Activated T-helper 2 cell treated with anti-CD3 and anti-CD28 coated beads, Interferon-gamma antibody, Interleukin-2, Interleukin-4, amounts not matched to agents 10 μg/mL and 5 μg/mL and 100 μg/mL, durations not matched to agents 14 hours and 24 hours and 36 hours (primary cell): ENCODE measurements at places on chromosomes 1 and 21. TPM values are rescaled to one million over a fixed set of nuclear protein-coding genes. Genes with fewer than 3 reads are reported as not detected.

DNA sequence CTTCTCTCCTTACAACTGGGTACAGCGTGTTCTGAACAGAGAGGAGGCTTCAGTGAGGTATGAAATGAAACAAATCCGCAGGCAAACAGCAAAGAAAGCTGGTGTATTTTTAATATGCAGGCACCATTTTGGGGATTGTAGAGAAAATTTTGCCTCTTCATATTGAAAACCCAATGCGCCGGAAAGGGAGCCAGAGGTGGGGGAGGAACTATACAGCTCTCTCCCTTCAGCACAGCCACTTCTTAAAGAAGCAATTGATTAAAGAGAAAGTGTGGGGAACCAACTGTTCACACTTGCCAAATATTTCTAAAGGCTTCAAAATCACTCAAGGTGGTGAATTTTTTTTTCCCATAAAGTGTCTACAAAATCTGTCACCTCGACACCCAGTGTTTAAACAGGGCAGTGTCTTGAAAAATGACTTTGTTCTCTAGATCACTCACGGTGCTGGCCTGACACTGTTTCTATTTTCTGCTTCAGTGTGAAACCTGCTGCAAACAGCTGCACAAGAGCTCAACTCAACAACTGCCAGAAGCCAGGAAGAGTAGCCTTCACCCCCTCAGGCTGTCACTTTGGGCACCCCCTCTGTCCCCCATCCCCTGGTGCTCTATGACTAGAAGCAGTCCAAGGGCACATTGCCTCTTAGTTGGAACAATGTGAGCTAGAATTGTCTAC is 123.8 kb upstream of the CTTNBP2NL start:
- DNase-seq, result no peak

- DNase-seq, result no peak
Observed at GRCh38 chr1:231691618-231692259, 65.1 kb downstream of the DISC1 start.

GRCh38 chr1:81590171-81590570 is 210.6 kb upstream of the ADGRL2 start:
- no peak for DNase-seq

- no peak for DNase-seq
Observed at GRCh38 chr1:54882519-54882918, 4.5 kb downstream of the DHCR24 start.

DNA sequence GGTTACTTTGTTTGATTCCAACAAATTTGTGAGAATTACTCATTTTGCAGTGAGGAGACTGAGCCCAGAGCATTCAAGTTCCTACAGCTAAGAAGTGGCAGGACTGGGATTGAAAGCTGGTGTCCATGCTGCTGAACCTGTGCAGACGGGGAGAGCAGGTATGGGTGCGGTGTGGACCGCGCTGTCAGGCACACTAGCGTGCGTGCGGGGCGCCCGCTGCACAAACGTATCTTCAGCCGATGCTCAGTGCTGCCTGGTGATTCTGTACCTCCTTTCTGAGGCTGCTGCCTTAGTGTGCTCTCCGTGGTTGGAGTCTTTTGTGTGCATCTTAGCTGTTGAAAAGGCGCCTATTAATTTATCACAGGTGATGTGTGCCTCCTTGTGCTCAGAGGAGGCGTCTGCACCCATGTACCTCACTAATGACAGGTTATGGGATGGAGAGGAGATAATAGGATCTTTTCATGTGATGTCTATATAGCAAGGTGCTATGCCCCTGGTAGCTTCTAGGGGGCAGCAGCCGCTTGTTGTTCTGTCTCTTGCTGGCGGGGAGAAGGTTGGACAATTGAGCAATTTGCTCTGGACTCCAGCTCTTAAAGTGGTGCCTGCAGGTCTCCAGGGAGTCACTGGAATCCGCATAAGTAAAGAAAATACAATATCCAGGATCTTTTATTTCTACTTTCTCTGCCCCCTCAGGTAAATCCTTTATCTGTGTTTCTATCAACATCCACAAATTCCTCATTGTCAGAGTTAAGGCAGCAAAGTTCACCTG is 32.5 kb downstream of the PEX14 start:
- DNase-seq, result peak; percentile 44

DNA sequence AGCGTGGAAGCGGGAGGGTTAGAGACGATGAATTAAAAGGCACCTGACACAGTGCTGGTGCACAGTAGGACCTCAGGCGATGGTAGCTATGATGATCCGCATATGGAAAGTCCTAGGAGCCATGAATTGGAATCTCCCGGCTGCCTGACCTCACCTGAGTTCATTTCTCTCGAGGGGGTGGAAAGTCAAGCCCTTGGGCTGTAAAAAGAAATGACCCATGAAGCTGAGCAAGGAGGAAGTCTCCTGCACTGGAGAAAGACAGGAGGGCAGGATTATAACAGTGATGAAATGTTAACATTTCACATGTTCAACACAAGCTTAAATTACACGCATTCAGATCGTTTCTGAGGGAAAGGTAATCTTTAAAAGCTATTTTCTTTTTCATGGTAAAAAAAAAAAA is 481.2 kb downstream of the MATN1 start:
- DNase-seq, result no peak

DNA sequence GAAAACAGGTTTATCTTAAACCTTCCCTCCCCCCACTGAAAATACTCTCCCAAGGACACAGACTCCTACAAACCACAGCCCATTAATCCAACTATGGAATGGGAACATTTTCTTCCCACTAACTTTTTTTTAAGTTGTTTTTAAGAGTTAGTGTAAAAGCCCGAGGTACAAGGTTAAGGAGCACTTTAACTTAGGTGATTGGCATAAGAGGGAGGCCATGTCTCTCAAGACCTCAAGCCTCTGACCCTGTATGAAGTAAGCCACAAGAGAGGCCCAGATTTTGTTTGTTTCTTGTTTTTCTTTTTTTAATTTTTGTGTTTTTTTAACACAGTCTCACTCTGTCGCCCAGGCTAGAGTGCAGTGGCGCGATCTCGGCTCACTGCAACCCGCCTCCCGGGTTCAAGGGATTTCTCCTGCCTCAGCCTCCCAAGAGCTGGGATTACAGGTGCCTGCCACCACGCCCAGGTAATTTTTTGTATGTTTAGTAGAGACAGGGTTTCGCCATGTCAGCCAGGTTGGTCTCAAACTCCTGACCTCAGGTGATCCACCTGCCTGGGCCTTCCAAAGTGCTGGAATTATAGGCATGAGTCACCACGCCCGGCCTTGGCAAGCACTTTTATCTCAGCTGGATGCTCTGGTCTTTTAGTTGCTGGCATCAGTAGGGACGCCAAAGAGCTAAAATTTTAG is 14.4 kb downstream of the ARMH1 start:
- no peak for DNase-seq

GRCh38 chr21:37164742-37165141 is 91.7 kb downstream of the TTC3 start:
- DNase-seq, result no peak

GRCh38 chr21:27132266-27132665 is 165.4 kb upstream of the ADAMTS5 start:
- DNase-seq, result no peak

DNA sequence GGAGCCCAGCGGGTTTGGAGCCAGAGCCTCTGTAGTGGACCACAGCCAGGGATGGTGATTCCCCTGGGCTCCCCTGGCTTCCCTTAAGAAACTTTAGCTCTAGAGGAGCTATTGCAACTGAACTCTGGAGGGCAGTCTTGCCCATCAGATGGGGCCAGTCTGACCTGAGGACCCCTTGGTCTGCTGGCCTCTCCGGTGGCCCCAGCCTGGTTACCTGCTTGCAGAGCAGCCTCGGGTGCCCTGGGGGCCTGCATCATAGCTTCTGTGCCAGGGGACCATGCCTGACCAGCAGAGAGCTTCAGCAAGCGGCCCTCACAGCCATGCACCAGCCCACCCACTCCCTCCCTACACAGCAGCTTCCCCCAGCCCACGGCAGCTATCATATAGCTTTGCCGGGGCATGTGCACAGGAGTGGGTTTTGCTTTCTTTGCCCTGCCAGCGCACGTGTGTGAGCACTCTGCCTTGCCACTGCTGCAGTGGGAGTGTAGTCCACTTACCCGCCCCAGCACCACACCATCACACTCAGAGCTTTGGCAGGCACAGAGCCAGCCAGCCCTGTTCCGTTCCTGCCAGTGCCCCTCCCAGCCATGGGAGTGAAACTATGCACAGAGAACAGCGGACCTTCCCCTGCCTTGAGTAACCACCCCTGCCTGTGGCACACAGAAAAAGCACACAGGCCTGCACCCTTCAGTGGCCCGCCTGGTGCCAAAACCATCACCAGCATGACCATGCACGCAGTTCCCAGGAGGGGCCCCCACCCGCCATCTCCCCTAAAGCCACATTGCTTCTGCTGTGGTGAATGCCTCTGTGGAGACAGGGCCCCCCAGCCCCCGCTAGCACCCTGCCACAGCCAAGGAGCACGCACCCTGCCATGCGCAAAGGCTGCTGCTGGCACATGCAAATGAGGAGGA is 442.9 kb upstream of the NEGR1 start:
- no peak for DNase-seq

DNA sequence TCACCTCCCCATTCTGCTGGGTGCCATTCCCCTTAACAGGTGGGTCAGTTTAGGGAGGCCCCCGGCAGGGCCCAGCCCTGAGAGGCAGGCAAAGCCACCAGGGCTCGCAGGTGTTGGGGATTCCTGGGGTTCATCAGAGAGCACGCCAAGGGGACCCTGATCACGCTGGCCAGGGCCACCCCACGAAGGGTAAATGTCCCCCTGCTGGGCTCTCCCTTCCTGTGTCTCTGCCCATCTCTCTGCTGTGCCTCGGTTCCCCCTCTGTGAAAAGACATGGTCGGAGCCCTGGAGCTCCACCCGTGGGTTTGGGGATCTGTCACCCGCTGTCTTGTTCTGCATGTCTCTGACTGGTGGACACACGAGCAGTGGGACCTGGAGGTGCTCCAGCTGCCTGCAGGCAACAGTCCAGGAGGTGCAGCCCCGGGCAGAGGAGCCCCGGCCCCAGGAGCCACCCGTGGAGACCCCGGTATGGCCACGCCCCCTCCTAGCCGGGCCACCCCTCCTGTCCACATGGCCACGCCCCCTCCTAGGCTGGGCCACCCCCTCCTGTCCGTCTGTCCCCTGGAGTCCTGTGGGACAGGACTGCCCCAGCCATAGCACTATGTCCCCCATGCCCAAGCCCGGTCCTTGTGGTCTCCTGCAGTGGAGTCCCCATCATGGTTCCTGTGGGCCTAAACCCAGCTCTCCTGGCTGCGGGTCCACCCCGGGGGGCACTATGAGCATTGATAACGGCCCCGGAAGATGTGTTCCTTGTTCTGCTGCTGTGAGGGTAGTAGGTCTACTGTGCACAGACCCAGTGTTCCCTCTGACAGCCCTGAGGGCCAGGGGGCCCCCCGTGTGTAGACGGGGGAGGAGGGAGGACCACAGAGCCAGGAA is 6.5 kb downstream of the AIRE start:
- DNase-seq, result no peak

GRCh38 chr1:226656201-226656600 is 82.9 kb downstream of the ITPKB start:
- DNase-seq, result no peak

- no peak for DNase-seq
Observed at GRCh38 chr1:224504297-224505041, 69.9 kb upstream of the WDR26 start.

GRCh38 chr1:72462186-72462905 is 180.0 kb upstream of the NEGR1 start:
- DNase-seq, result no peak

GRCh38 chr1:151372058-151372934 is at the start of gene SELENBP1:
Gene SELENBP1 (minus strand): TSS chr1:151372705. CDS start chr1:151372641, 64 bp downstream.
- no peak for DNase-seq

GRCh38 chr1:109687641-109688499 is at the start of gene GSTM1:
Gene GSTM1 (plus strand): TSS chr1:109687817. CDS start chr1:109687874, 57 bp downstream.
- peak; percentile 85 for DNase-seq

DNA sequence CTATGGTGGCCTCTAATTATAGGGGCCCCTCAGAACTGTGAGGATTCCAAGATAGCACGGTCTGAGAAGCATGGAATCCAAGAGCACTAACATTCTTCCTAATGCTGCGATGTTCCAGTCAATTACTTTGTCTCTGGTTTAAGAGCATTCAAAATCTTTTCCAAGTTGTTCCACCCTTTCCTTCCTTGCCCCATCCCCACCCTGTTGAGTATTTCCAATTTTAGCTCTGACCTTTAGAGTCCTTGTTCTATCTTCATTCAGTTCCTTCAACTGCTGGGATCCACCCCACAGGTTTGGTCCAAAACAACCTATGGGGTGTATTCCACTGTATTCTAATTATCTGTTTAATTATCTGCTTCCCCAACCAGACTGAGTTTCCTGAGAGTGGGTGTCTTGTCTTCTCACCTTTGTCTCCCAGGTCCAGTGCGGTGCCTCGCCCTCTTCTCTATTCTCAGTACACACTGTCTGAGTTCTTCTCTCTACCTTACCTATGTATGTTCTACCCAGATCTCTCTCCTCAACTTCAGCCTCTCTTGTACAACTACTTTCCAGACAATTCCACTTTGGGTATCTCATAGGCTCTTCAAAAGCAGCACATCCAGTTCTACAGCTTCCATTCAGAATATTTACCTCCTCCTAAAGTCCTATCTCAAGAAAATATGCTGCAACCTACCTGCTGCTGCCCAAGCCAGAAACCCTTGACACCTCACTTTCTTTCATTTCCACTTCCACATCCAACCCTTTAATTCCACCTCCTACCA is 25.0 kb upstream of the BCL9 start:
- DNase-seq, result no peak

DNA sequence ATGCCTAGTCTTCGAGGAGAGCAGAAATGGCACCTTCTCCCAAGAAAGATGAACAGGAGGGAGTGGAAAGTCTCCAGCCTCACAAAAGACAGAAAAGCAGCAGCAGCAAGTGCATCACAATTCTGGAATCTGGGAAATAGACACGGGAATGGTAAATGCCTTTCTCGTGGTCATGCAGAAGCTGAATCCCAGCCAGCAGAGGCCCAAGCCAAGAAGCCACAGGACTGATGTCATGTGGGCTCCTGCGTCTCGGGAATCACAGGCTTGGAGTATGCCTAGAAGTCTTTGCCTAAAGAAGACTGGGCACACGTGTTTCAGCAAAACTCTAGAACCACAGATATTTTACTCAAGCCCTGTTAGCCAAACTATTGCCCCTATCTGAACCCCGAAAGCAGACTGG is 260.3 kb upstream of the PLD5 start:
- no peak for DNase-seq

- no peak for DNase-seq
Observed at GRCh38 chr1:227886503-227886961, 61.2 kb downstream of the WNT9A start.

Gene NBPF20
- 0.82 and 1.2 TPM in 2 replicates for total RNA-seq

Gene SLC45A1
- total RNA-seq, result 0.50 and 0.80 TPM in 2 replicates

Gene AMY1A
- total RNA-seq, result not detected in 2 replicates

Gene WDTC1
- 22.3 and 22.4 TPM in 2 replicates for total RNA-seq

Gene CYP4A11
- not detected in 2 replicates for total RNA-seq

Gene ALPL
- not detected in 2 replicates for total RNA-seq

Gene POU3F1
- total RNA-seq, result 0.32 and 0.48 TPM in 2 replicates

Gene NBPF4
- 0.43 and 0.97 TPM in 2 replicates for total RNA-seq

Gene OR2L2
- total RNA-seq, result 0.05 and 0.11 TPM in 2 replicates

Gene NCAM2
- total RNA-seq, result 0.23 TPM in 1 of 2 replicates, not detected in the other

Gene ZMYM4
- 31.9 and 35.1 TPM in 2 replicates for total RNA-seq

Gene TMEM240
- total RNA-seq, result 0.25 and 0.48 TPM in 2 replicates

Gene KRTCAP2
- total RNA-seq, result 237 and 247 TPM in 2 replicates
